ENCODE measurements at places on chromosomes 3 and 15. TPM values are rescaled to one million over a fixed set of nuclear protein-coding genes. Genes with fewer than 3 reads are reported as not detected.

KCNH8 gene
- not detected for total RNA-seq

TUSC7 gene
- not detected for total RNA-seq

DNA sequence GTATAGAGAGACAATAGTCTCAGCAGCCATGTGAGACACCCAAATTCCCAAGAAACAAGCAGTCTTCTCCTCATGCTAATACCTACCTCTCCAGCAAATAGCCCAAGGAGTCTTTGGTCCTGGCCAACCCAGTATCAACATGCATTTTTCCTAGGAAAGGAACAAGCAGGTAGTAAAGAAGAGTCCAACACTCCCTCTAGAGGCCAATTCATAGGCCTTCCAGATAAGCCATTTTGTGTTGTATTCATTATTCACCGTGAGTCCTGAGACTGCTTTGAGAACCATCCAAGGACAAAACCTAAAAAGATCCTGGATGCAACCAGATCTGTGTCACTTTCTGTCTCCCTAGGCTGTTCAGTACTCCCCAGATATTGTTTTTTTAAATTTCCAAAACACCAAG, 63.6 kb upstream of the SNTN start:
- DNase-seq = no peak

- no peak for DNase-seq
Observed at GRCh38 chr3:170589113-170589512, 3.2 kb upstream of the SLC7A14 start.

DNA sequence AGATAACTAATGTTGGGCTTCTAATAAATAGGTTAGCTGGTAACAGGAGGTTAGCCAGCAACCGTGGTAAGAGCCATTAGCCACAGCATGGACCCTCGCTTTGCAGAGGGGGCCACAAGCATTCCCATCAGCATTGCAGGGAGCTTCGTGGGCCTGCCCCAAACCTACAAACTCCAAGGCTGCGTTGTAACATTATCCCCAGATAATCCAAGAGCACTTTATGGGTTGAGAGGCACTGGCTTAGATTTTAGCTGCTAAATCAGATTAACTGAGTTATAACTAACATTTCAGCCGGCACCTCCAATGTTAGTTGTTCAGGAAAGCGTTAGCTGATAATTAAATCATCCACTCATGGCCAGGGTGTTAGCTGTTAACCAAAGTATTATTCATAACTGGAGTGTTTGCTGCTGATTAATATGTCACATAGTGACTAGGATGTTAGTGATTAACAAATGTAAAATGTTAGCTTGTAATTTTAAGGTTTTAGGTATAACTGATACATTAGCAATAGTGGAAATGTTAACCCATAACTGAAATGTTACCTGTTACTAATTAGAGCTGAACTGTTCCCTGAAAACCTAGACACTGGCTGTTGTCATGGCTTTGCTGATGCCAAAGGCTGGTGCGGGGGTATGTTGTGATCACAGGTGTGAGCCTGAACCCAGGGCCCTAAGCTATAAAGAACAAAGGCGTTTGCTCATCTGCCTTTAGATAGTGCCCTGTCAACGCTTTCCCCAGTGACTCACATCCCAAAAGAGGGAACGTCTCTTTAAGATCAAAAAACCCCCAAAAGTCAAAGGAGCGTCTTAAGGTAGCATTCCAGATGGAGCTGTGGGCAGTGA, 56.2 kb downstream of the SLC6A6 start:
- DNase-seq = no peak

DNA sequence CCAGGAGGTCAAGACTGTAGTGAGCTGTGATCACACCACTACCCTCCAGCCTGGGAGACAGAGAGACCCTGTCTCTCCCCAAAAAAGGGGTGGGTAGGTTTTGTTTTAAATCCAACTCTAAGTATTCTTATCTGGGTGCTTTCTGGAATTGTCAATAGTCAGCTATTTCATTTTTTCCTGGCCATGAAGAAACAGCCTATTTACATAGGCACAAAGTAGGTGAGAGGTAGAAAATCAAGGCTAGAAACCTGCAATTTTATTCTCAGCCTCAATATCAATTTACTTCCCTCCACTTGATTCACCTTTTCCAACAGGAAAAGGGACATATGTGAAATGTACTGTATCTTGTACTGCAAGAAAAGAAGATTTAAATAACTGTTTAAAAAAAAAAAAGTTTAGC, 45.9 kb downstream of the CSNK1G1 start:
- no peak for DNase-seq

DNA sequence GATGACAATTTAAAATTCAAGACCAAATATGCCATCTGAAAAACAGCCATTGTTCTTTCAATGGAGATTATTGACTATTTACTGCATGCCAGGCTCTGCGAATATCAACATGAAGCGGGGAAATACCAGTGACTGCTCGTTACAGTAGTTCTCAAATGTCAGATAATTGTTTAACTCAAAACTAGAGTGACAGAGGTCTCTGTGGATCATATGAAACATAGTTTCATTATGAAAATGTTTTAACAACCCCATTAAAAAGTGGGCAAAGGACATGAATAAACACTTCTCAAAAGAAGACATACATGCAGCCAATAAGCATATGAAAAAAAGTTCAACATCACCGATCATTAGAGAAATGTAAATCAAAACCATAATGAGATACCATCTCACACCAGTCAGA, 50.0 kb upstream of the GPR149 start:
- DNase-seq = no peak

Measured in thoracic aorta (tissue), 2 donors.